ENCODE measurements at places on chromosomes 6 and 20.

GRCh38 chr6:131122516-131122915, 12.8 kb upstream of the AKAP7 start:
- DNase-seq: no peak

- DNase-seq: no peak
These were observed 268.4 kb upstream of the IRAK1BP1 start for GRCh38 chr6:78598966-78599365.

- DNase-seq: no peak
These were observed 113.1 kb upstream of the MTHFD1L start for GRCh38 chr6:150752409-150752808.

DNA sequence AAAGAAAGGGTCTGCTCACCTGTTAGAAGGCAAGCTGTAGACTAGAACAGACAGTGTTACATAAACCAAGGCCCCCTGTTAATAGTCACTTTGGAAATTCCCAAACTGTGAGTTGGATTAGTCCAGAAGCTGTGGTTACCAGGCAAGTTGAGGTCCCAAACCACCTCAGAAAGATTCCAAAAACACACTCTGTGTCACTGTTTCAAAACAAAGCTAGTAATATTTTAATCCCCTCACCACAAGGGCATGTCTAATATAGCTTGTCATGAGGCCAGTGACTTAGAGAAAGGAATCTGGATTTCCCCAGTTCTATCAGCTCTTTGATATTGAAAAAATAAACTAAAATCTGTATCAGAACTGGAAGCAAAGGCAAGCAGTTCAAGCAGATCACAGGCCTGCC, 244.6 kb downstream of the HAO1 start:
- no peak for DNase-seq

DNA sequence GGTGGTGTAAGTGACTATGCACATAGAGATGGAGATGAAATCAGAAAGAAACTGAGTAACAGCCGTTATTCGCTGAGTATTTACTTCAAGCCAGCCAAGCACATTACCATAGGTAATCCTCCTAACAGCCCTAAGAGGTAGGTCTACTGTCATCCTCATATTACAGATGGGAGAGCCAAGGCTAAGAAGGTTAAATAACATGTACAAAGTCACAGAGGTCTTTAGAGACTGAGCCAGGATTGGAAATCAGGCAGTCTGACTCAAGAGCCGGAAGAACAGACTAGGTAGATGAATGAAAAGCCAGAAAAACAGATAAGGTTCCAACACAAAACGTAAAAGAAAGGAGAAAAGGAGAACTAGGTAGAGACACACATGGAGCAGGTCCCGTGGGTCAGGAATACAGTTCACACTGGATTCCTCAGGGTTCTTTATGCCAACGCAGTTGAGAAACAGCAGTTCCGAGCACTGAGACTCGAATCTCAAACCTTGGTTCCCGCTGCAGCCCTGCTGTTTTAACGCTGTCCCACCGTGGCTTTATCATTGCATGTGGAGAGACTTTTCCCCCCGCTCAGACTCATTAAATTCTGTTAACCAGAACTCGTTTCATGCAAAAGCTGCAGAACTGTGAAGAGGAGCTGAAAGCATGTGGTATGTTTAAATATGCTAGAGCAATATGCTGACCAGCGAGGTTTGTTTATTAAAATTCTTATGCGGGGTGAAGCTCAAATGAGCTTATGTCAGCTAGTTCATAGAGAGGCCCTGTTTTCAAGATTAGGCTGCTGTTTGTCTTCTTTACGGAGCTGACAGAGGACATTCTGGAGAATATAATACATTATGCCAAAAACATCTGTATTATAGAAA, 537.9 kb downstream of the CD83 start:
- DNase-seq: no peak

- DNase-seq: no peak
These were observed 13.6 kb downstream of the KCNK5 start for GRCh38 chr6:39215640-39216158.

- no peak for DNase-seq
These were observed 92.2 kb upstream of the MLN start for GRCh38 chr6:33895988-33896387.

DNA sequence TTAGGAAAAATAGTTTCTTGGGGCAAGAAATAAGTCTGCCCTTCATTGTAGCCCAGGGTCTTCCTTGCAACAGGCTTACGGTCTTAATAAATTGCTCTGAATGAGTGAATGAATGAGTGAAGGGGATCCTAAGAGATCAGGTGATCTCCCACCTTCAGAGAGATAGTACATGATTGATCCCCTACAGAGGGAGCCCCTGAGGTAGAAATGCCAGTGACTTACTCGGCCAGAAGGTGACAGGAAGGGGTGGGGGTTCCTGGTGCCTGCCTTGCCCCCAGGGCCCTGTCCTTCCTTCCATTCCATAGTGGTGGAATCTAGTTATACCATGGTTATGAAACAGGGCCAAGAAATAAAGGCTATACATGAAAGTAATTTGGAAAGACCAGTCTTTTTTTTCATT, 215.3 kb upstream of the SSTR4 start:
- no peak for DNase-seq

GRCh38 chr20:51667491-51667890, 100.7 kb downstream of the ATP9A start:
- no peak for DNase-seq

- no peak for DNase-seq
These were observed 268.0 kb downstream of the TFAP2A start for GRCh38 chr6:10146715-10147451.

GRCh38 chr6:41546866-41547798, 951 bp downstream of the FOXP4 start:
- DNase-seq: no peak
